Stimulated activated CD4-positive, alpha-beta T cell treated with anti-CD3 and anti-CD28 coated beads, Interleukin-1b, Interleukin-23, amount 100 ng/mL, for 1 hour (primary cell): ENCODE measurements at places on chromosomes 11 and 22.

GRCh38 chr22:50027639-50028537 lies 15.3 kb upstream of the IL17REL start:
- DNase-seq, result no peak

- no peak for DNase-seq
Observed at GRCh38 chr11:61009392-61010275, 38.2 kb downstream of the CD6 start.

GRCh38 chr11:60840470-60841430 lies 1.2 kb upstream of the CCDC86 start:
- DNase-seq, result no peak

GRCh38 chr11:1218788-1219445 lies 3.9 kb upstream of the MUC5B start:
- no peak for DNase-seq

GRCh38 chr22:16831257-16831656 lies 6.0 kb upstream of the XKR3 start:
- no peak for DNase-seq

DNA sequence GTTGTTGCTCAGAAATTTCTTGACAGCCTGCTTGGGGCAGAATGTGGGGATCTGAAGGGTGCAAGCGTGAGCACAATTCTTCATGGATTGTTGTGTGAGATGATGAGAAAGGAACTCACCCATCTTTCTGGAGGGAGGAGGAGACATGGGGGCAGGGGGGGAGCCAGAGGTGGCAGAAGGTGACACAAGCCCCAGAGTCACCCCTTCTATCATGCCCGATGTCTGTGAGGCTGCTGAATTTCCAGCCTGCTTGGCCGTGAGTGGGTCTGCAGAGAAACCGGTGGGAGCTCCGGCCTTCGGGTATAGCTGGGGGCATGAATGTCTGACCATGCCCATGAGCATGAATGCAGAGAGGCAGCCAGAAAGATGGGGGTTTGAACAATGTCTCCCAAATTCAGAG lies 870.7 kb downstream of the TBC1D22A start:
- no peak for DNase-seq

DNA sequence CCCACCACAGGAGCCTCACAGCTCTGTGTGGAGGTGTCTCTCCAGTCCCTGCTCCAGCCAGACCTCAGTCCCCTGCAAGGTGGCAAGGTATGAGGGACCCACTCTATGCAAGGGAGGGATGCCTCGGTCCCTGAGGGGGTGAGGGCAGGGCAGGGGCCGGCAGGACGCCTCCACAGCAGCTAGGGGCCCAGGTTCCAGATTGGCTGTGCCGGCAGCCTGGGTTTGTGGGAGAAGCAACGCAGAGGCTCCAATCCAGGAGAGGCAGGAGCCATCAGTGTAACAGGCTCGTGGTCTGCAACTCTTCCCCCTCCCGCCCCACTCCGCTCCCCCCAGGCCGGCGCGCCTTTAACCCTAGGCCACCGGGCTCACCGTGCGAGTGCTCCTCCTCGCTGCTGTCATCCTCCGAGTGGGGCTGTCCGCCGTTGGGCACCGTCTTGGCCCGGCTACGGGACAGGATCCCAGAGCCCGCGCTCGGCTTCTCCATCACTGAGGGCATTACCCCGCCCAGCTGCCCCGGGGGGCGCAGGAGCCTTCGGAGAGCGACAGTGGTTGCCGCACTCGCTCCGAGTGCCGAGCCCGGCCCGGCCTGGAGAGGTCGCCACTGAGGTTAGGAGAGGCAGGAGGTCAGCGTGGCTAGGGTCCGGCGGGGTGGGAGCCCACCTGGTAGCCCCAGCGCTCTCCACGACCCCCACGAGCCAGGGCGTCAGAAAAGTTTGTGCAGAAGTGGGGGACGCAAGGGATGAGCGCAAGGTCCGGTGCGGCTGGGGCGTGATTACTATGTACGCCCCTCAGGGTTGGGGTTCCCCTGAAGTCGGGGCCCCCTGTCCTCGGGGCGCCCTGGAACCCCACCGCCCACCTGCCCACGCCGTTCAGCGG lies 765 bp downstream of the RCOR2 start:
- DNase-seq, result no peak

GRCh38 chr11:117796872-117797529 lies at the start of gene DSCAML1:
Gene DSCAML1, minus strand, starts transcription at chr11:117797216. Its CDS starts 137 bp downstream, at chr11:117797079.
- no peak for DNase-seq

GRCh38 chr22:21621025-21621424 lies 8.8 kb downstream of the YDJC start:
- DNase-seq, result no peak
